ENCODE measurements at places on chromosomes 12 and 14.

- no peak for DNase-seq
Observed at GRCh38 chr12:47097276-47097896, 17.6 kb upstream of the AMIGO2 start.

- no peak for DNase-seq
Observed at GRCh38 chr12:40688085-40688725, 4.0 kb upstream of the CNTN1 start.

DNA sequence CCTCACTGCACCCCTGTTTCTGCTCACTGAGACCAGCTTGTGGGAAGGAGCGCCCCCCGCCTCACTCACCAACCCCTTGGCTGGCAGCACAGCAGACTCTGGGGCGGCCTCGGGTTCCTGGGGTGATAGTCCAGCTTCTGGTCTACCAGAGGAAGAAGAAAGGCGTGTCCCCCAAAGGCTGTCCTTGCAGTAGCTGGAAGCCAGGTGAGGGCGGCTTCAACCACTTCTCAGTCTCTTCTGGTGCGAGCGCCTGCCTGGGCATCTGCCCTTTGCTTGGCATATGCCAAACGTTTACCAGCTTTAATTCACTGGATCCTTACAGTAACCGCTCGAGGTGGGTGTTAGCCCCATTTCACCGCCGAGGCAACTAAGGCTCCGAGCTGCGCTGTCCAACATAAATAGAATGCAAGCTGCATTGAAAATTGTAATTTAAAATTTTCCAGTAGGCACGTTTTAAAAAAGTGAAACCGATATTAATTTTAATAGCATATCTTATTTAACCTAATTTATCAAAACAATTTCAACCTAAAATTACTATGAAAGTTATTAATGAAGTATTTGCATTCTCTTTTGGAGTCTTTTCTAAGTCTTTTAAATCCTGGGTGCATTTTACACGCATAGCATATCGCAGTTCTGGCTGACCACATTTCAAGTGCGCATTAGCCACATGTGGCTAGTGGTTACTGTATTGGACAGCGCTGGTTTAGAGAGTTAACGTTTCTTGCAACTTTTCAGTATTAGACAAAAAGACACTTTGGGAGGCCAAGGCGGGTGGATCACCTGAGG is 872 bp downstream of the FAM177A1 start:
- DNase-seq, result no peak

DNA sequence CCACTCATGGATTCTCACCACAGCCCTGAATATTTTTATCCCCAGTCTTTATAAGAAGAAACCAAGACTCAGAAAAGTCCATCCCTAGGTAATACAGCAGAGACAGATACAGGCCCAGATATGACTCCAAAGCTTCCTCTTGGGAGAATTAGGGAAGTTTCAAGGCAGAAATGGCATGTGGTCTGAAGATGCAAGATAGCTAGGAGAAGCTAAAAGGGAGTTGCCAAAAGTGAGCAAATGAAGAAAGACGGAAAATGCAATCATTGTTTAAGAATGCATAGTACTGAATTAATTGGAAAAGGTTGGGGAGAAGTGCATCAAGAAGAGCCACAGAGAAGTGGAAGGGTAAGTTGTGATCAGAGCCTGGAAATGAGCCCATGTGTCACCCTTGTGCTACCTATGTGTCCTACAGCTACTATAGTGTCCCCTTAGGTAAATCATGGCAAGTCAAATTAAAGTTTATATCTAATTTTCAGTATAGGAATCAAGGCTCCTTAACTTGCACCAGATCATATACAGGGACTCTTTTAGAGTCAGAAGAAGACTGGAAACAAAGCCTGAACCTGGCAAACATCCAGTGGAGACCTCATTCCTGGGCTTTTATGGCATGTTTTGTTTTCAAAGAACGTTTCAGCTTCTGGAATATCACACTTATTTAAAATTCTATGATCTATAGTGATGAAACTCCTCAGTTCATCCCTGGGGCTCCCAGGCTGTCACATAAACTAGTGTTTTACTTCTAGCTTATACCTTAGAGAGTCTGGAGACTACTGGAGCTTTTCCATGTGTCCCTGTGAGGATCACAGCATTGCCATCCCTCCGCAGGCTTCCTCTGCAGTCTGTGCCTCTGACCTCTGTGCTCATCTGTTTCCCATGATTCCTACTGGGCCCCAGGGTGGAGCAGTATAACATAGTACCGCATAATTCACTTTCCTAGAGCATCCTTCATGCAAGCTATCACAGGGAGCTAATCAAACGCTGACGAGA is 189.0 kb upstream of the CDKN3 start:
- peak; percentile 69 for DNase-seq

GRCh38 chr12:115351514-115352077 is 667.6 kb upstream of the TBX3 start:
- peak; percentile 54 for DNase-seq

- DNase-seq, result no peak
Observed at GRCh38 chr12:42144158-42144407, 591 bp downstream of the GXYLT1 start.

DNA sequence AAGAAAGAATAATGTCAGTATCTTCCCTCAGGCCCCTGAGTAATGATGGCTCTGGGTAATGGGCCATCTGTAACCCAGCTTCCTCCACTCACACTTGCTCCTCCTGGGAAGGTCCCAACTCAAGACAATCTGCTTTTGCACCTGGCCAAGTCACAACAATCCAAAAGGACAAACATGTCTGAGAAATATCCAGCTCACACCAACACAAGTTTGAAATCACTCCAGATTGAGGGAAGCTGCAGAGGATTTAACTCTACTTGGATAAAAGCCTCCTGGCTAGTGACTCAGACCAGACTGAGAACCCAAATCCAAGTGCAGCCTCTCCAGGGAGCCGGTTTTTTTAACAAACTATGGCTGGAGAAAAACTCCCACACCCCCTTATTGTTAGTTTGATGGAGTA is 34.2 kb downstream of the RTRAF start:
- DNase-seq, result peak; percentile 84

DNA sequence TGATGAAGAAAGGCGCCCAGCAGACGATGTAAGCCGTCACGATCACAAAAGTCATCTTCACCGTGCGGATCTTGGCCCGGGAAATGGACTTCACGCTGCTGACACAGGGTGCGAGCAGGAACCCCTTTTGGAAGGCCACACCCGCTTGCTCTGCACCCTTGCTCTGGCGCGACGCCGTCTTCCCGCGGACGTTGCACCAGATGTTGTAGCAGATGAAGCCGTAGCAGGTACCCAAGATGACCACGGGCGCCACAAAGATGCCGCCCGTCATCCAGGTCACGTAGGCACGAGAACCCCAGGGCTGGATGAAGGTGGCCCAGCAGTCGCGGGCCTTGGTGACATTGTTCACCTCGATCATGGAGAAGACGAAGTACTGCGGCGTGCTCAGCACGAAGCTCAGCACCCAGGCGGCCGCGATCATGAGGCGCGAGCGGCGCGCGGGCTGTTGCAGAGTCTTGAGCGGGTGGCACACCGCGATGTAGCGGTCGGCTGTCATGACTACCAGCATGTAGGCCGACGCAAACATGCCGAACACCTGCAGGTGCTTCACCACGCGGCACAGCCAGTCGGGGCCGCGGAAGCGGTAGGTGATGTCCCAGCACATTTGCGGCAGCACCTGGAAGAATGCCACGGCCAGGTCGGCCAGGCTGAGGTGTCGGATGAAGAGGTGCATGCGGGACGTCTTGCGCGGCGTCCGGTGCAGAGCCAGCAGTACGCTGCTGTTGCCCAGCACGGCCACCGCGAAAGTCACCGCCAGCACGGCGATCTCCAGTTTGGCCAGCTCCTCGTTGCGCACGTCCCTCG is 890 bp downstream of the AVPR1A start:
- no peak for DNase-seq

- DNase-seq, result no peak
Observed at GRCh38 chr12:88227871-88228270, 85.8 kb downstream of the TMTC3 start.

- no peak for DNase-seq
Observed at GRCh38 chr14:100979079-100979478, 75.6 kb upstream of the RTL1 start.

- peak; percentile 78 for DNase-seq
Observed at GRCh38 chr12:124904306-124905098, 9.9 kb downstream of the UBC start.

GRCh38 chr12:89117448-89118034 is 234.8 kb downstream of the DUSP6 start:
- no peak for DNase-seq

DNA sequence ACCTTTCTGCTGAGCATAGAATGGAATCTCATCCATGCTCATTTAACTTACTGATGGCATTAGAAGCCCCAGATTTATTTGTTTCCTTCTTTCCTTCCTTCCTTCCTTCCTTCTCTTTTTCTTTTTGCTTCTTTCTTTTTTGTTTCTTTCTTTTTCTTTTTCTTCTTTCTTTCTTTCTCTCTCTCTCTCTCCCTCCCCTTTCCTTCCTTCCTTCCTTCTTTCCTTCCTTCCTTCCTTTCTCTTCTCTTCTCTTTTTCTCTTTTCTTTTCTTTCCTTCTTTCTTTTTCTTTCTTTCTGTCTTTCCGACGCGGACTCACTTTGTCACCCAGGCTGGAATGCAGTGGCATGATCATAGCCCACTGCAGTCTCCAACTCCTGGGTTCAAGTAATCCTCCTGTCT is 55.9 kb downstream of the C12orf75 start:
- no peak for DNase-seq

- no peak for DNase-seq
Observed at GRCh38 chr12:39620659-39621658, 1.4 kb upstream of the ABCD2 start.

DNA sequence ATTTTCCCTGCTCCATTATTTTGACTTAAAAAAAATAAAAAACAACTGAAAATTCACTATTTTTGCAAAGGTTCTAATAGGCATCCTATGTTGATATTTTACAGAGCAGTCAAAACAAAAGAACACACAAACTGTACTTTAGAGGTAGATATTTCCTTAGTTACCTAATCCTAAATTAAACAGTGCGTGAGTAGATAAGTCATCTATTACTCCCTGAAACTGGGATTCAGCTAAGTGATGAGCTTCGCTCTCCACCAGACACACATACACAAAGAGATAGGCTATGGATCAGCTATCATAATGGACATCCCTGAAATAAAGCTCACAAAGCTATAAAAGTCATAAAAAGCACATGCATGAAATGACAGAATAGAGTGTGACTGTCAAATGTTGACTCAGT is 398.7 kb downstream of the SOX5 start:
- no peak for DNase-seq

DNA sequence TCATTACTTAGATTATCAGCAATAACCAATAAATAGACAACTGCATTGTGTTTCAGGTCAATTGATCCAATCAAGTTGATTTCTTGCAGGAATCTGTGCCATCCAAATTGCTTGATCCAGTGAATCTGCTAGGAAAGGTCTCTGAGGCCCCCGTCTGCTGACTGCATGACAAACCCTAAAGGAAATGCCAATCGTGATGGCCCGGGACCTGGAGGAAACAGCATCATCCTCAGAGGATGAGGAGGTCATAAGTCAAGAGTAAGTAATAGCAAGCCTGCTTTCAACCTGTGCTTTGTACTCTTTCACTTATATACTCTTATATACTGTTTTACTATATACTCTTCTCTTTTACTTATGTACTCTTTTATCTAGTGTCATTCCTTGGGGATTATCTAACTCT is 1.9 kb downstream of the TTLL5 start:
- DNase-seq, result no peak

- no peak for DNase-seq
Observed at GRCh38 chr14:69052181-69052601, 73.1 kb upstream of the ACTN1 start.

GRCh38 chr12:26197832-26198231 is 2.5 kb downstream of the SSPN start:
- no peak for DNase-seq

- DNase-seq, result peak; percentile 30
Observed at GRCh38 chr12:30882706-30883105, 43.8 kb upstream of the TSPAN11 start.

- no peak for DNase-seq
Observed at GRCh38 chr12:11819643-11820042, 170.2 kb downstream of the ETV6 start.

GRCh38 chr12:120490833-120491512 is 4.9 kb upstream of the DYNLL1 start:
- DNase-seq, result no peak

DNA sequence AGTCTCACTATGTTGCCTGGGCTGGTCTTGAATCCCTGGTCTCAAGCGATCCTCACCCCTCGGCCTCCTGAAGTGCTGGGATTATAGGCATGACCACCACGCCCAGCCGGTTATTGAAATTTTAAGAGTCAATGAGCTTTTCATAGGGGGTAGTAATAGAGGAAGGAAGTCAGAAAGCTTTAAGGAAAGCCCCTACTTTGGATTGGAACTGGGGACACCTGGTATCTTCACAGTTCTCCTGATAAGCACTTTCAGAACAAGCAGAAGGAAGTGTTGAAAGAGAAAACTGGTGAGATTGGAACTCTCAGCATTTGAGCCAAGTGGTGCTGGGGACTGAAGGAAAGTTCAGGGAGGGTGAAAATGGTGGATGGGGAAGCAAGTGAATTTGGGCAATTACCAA is 5.1 kb downstream of the SLC4A8 start:
- DNase-seq, result no peak

DNA sequence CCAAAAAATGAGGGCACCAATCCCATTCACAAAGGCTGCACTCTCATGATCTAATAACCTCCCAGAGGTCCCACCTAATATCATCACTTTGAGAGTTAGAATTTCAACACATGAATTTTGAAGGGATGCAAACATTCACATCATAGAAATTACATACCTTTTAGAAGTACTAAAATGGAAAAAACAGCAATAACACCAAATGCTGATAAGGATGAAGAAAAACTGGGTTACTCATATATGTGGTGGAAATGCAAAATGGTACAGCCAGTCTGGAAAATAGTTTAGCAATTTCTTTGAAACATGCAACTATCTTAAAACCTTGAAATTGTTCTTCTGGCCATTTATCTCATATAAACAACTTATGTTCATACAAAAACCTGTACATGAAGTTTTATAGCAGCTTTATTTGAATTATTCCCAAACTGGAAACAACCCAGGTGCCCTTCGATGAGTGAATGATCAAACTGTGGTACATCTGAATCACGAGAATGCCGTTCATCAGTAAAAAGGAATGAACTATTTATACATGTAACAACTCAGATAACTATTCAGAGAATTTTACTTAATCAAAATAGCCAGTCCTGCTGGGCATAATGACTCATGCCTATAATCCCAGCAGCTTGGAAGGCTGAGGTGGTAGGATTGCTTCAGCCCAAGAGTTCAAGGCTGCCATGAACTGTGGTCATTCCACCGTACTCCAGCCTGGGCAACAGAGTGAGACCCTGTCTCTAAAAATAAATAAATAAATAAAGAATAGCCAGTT is 109.4 kb upstream of the SSTR1 start:
- peak; percentile 87 for DNase-seq

DNA sequence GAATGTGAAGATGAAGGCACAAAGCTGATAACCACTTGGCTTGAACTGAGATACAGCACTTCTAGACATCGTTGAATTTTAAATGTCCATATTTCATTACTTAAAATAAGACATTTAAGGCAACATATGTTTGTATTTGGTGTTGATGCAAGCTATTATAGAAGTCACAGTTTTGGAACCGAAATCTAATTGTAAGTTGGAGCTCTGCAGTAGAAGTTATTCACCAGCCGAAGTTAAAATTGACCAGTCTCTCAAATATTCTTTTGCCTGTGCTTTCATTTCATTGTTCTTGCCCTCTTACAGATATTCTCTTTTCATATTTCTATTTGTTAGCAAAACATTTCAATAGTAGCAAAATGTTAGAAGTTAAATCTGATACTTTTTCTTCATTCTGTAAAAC is 332.7 kb downstream of the PDZRN4 start:
- no peak for DNase-seq
